ENCODE measurements at places on chromosomes 7 and 10.

GRCh38 chr10:34627741-34628140 lies 187.4 kb downstream of the PARD3 start:
- DNase-seq = no peak

DNA sequence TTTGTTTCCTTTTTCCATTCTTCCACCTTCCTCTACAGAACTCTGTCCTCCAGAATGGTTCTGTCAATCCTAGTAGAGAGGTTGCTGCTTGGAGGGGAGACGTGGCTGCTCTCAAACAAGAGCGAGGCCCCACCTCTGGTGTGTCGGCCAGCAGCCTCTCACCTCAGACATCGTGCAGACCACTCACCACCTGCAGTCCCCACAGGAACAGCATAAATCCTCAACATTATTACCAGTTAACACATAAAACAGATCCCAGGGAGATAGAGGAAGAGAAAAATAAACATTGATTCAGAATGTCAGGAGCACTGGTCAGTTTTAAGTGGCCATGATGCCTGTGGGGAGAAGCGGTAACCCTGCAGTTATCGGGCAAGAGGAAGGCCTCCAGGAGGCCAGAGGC lies 485.9 kb upstream of the DPP6 start:
- no peak for DNase-seq

DNA sequence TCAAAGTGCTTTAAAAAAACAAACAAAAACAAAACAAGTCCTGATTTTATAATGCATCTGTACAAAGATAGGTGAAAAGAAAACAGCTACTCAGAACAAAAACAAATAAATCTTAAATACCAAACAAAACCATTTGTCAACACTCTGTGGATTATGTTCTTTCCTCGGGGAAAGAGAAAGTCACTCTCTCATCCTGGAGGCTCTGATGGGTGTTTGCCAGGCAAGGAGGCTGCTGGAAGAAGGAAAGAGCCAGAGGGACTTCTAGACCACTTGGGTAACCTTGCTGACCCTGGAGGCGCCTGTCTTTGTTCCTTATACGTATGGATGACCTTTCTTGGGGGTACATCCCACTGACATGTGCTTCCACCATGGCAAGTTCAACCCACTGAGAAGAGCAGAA lies 92.8 kb downstream of the ZRANB1 start:
- DNase-seq = no peak

GRCh38 chr10:112755446-112756234 lies 194.4 kb upstream of the TCF7L2 start:
- DNase-seq = no peak

- DNase-seq = no peak
Measured at GRCh38 chr7:55975988-55976633, 11.7 kb downstream of the NIPSNAP2 start.

GRCh38 chr10:29627201-29628132 lies 7.3 kb downstream of the SVIL start:
- no peak for DNase-seq

DNA sequence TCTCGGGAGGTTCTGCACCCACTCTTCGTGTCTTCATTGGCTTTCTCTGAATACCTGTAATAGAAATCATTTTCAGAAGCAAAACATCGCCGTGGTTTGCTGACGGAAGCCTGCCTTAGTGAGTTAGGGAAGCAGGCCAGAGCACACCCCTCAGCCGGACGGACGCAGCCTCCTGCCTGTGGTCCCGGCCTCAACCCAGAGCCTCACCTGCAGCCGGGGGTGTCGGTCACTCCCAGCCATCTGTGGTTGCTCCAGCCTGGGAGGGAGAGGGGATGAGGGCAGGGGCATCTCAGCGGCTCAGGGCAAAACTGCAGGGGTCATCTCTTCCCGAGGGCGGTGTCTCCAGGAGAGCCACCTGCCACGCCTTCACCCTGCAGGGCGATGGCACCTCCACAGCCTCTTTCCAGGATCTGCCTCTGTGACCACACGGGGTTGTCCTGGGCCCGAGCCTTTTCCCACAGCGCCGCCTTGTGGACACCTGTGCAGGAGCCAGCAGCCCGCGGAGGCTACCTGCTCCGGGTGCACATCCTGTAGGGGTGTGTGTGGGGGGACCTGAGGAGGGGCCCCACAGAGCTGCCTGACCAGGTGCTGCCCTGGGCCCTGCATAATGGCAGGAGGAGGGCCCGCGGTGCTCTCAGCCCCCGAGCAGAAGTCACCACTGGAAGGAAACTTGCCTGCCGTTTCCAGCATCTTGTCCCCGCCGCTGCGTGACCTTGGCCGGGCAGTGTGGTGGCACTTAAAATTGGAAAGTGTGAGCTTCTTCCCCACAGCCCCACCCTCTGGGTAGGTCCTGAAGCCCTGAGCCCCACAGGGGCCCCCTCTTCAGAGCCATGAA lies 21.6 kb upstream of the AP5Z1 start:
- peak; percentile 67 for DNase-seq

- no peak for DNase-seq
Measured at GRCh38 chr7:131747658-131748232, 191.3 kb upstream of the PODXL start.

GRCh38 chr7:13077466-13077865 lies 390.0 kb downstream of the ARL4A start:
- DNase-seq = no peak

GRCh38 chr7:100477871-100478267 lies 1.1 kb downstream of the TSC22D4 start:
- no peak for DNase-seq

DNA sequence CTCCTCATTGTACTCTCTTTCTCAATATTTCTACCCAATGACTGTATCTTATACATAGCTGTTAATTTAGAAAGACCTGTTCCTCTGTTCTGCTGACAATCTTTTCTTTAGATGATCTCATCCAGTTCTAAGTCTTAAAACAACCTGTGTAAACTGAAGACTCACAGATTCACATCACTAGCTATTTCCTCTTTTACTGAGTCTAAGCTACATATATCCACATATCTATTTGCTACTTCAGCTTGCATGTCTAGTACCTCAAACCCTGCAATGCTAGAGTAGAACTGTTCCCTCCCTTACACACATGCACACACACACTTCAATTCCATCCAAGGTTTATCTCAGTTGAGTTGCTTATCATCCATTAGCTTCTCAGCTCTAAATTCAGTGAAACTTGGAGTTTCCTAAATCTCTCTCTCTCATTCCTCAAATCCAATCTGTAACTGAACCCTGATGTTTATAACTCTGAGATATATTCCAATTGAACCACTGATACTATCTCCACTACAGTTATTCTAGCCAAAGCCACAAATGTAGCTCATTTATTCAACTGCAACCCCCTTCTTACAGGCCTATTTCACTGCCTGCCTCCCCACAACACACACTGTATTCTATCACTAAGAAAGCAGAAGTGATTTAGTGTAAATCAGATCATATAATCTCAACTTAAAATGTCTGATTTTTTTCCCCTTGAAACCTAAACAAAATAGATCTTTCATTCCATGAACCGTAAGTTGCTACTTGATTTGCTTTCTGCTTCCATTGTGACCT lies 1036.8 kb upstream of the POT1 start:
- no peak for DNase-seq

DNA sequence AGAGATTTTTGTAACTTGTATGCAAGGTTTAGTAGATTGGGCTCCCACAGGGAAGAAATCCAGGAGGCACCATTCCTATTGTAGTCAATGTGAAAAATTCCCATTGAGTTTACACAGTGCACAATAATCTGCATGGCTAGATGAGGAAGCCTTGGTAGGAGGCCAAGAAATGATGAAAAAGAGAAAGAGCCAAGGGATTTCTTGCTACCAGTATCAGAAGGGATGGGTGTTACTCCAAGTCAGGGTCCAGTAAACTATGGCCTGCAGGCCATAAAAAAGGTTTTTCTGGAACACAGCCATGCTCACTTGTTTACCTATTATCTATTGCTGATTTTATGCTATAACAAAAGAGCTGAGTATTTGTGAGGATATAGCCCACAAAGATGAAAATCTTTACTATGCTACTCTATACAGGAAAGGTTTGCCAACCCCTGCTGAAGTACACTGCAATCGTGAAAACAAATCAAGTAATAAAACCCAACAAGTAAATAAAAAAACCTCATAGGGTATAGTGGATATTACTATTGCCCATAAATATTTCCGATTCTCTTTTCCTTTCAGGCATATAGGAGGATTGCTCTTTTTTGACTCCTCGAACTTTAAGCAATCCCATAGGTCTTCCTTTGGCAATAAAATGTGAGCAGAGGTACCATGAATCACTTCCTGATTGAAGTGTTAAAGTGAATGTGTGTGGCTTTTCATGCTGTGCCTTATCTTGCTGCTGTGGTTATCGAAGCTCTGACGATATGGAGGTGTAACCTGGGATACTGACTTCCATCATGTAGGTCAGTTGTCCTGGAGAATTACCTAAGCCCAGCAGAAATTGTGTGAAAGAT lies 256.3 kb upstream of the MAGI2 start:
- no peak for DNase-seq

- no peak for DNase-seq
Measured at GRCh38 chr10:95459446-95460045, 101.6 kb downstream of the SORBS1 start.

- DNase-seq = no peak
Measured at GRCh38 chr10:14184841-14185315, 145.8 kb downstream of the FRMD4A start.

GRCh38 chr7:69365651-69366192 lies 232.6 kb upstream of the AUTS2 start:
- DNase-seq = no peak

DNA sequence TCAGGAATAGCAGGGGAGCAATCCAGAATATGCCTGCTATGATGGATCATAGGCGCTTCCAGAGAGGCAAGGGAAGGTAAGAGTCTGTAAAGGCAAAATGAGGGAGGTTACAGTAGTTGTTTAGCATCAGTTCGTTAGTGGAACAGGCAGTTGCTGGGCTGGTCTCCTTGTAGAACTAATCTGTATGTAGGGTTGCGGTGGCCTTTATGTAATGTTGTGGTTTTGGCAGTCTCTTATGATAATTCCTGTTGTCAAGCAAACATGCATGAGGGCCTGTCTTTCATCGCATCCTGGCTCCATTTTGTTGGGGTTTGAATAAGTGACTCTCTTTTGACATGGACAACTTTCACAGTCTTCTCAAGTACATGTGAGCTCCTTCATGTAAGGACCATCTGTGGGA lies 427.8 kb upstream of the LRGUK start:
- no peak for DNase-seq

- DNase-seq = no peak
Measured at GRCh38 chr10:25024528-25024927, 8.1 kb downstream of the THNSL1 start.

DNA sequence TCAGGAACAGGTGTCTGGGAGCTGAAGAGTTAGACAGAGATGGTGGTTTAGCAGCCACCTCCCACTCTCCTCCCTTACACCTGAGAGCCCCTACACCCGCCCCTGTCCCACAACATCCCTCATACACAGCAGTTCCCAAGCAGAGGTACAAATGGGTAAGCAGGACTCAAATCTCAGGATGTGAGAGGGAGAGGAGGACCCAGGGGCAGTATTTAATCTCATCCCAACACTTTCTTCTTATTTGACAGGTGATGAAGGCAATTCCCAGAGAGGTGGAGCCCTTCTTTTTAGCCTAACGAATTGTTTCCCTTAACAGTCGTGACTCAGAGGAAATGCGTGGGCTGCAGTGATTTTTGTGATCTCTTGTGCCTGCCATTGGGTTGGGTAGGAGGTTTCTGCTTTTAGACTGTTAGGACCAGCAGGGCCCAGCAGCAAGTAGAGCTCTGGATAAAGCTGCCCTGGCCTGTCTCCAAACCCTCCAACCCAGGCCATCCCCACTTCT lies 191.3 kb downstream of the HECW1 start:
- DNase-seq = peak; percentile 28

GRCh38 chr10:33482486-33482885 lies 148.0 kb upstream of the NRP1 start:
- DNase-seq = no peak

- DNase-seq = no peak
Measured at GRCh38 chr7:135620980-135621850, 41.1 kb upstream of the STMP1 start.

DNA sequence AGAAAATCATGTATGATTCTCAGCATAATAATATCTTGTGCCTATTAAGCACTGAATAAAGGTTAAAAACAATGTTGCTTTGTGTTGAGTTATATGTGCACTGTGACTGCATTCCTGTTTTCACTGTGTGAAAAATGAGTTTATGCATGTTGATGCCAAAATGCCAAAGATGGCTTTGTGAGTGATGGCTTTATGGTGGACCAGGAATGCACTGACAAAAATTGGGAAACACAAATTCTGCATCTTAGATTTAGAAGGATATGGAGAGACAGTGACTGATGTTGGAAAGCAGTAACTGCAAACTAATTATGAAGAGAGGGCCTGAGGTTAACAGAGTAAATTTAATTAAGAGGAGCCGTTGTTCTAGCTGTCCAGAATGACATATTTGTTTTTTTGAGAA lies 440.4 kb downstream of the KIF20B start:
- DNase-seq = no peak

DNA sequence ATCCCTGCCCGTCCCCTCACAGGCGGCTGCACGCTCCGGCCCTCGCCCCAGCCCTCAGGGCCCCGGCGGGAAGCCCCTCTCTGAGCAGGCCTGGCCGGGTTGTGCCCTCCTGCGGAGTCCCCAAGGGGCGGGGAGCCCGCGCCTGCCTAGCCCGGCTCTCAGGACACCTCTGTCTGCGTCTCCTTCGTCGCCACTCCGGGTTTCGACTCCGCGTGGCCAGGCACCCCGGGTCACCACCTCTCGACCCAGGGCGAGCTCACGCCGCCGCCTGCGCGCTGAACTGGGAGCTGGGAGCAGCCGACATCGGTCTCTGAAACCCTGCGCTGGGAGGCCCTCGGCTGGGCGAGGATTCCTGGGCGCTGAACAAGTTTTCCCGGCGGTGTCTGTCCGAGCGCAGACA lies 6.2 kb upstream of the OGDHL start:
- DNase-seq = no peak

GRCh38 chr7:25619381-25619780 lies 391.1 kb upstream of the NPVF start:
- DNase-seq = no peak

- no peak for DNase-seq
Measured at GRCh38 chr7:45970454-45970853, 49.4 kb upstream of the IGFBP3 start.

DNA sequence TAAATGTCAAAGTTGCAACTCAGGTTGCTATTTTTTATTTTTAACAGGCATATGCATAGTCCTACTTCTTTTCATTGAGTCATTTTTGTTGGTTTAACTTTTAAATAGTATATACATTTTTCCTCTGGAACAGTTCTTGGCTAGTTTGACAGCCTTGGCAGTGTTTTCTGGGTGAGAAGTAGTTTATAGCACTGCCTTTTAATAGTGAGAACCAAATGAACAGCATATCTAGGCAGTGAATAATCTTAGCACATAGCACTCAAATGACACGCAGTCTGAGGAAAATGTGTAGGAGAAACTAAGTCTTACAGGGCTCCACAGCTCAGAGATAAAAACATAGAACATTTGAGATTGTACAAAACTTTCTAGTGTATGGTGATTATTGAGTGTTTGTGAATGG lies 265.5 kb upstream of the POT1 start:
- no peak for DNase-seq

GRCh38 chr10:15313843-15314242 lies 57.2 kb downstream of the FAM171A1 start:
- DNase-seq = no peak

GRCh38 chr7:136086712-136087111 lies 109.6 kb upstream of the MTPN start:
- no peak for DNase-seq

Data from stimulated activated CD8-positive, alpha-beta memory T cell treated with anti-CD3 and anti-CD28 coated beads, Interleukin-7, amount 100 ng/mL, for 4 hours (primary cell).